ENCODE measurements at places on chromosomes 7 and 10.

DNA sequence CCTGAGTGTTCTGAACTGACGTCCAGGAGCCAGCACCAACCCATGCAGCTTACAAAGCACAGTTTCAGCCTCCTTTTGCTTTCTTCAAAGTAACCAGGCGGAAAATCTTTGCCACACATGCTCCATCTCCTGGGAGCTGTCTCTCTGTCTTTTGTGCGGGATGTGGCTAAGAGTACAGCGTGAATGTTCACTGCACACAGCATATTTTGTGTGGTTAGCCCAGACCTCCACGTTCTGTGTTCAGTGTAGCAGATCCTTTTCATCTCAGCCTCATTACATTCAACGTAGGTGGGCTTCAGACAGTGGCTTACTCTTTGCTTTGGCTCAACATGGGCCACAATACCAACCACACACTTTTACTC lies 200.8 kb downstream of the TNS3 start:
- no peak for DNase-seq

- no peak for DNase-seq
These were observed 22.6 kb downstream of the CPVL start for GRCh38 chr7:29123626-29124190.

- DNase-seq, result no peak
These were observed 2.2 kb upstream of the CPA4 start for GRCh38 chr7:130290745-130291144.

DNA sequence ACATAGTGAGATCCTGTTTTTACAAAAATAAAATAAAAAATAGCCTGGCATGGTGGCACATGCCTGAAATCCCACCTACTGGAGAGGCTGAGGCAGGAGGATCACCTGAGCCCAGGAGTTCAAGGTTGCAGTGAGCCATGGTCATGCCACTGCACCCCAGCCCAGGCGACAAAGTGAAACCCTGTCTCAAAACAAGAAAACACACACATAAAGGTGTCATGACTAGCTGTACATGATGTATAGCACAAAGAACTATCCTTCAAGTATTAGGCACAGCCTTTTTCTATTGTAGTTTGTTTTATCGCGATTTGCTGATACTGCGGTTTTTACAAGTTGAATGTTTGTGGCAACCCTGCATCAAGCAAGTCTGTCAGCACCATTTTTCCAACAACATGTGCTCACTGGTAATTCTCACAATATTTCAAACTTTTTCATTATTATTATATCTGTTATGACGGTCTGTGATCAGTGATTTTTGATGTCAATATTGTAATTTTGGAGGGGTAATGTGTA lies 11.5 kb upstream of the SNX13 start:
- no peak for DNase-seq

GRCh38 chr10:23522345-23522744 lies 83.5 kb downstream of the OTUD1 start:
- DNase-seq, result no peak

GRCh38 chr7:139915268-139915863 lies 86.3 kb downstream of the TBXAS1 start:
- DNase-seq, result no peak

DNA sequence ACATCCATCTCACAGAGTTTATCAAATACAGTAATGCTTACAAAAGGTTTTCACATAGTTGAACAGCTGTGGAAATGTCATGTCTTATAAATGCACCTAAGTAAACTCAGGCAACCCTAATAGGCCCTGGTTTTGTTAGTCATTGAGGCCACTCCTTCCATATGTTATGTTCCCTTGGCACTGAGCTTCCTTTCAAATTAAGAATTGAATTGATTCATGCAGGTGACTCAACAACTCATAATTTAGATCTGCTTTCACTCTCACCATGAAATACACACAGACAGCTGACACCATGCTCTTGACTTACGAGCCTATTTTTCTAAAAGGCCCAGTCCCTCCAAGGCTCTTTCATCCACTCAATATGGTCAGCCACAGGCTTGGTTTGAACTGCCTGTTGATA lies 476.9 kb downstream of the KCNMA1 start:
- no peak for DNase-seq
